ENCODE measurements at places on chromosomes 1 and 21.

DNA sequence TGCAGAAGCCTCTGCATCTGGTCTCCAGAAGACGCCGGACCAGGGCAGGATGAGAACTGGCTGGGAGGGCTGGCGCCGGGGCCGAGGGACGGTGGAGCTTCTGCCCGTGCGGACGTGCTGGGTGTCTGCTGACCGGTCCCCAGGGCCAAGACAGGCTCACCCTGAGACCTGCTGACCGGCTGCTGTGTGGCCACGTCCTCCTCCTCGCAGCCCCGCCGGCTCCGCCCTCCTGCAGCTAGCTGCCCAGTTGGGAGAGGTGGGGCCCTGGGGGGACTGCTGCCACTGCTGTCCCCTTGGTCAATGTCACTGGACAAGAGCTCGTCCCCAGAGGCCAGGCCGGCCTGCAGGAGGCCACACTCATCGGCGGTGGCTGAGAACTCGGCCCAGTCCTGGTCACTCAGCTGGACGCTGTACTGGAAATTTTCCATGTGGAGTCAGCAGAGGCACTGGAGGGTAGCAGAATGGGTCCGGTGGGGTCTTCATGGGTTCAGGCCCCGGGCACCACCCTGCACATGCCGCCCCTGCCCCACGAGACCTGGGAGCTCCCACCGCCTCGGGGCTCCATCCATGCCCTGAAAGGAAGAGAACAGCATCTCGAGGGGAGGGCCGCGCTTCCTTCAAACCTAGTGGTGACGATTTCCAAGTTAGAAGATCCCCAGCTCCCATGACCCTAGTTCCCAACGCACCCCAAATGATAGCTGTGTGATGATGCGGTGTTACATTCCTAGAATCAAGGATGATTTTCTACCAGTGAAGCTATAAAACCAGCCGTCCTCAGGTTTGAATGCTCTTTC is 1.1 kb downstream of the PERM1 start:
- no peak for DNase-seq

DNA sequence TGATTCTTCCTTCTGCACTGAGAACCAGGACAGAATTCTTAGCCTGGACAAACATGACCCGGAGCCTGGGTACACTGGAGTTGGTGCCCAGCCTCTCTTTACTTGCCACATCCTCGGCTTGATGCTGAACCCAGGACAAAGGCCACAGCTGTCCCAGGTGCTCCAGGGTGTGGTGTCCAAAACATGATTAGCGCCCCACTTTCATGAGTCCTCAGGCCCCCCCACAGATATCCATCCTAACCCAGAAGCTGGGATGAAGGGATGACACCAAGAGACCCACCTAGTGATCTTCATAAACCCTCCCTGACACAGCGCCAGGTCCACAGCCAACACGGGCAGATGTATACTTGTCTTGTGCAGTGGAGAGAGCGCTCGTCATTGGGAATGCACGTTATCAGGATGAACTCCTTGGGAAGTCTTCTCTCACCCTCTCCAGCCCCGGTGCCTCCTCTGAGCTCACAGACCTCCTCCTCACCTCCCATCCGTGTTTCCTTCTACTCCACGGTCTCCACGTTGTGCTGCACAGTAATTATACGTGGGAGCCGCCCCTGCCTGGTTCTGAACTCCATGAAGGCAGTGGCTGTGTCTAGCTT is 3.6 kb downstream of the ABCA4 start:
- no peak for DNase-seq

DNA sequence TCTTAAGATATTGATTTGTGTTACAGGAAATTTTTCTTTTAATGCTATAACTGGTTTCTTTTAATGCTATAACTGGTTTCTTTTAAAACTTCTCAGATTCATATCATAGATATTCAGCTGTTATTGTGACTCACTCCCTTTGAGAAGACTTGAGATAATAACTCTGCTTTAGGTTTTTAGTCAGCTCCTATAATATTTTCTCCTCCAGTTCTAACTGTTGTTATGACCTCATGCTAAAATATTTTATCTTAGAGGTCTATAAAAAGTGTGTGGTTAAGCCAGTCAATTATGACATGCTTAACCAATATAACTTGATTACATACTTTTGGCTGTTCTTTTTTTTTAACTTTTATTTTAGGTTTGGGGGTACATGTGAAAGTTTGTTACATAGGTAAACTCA is 280.2 kb downstream of the PTGER3 start:
- no peak for DNase-seq

GRCh38 chr1:150053926-150054325 is 13.7 kb upstream of the VPS45 start:
- DNase-seq: no peak

GRCh38 chr21:33657124-33657820 is 15.0 kb downstream of the ITSN1 start:
- no peak for DNase-seq

DNA sequence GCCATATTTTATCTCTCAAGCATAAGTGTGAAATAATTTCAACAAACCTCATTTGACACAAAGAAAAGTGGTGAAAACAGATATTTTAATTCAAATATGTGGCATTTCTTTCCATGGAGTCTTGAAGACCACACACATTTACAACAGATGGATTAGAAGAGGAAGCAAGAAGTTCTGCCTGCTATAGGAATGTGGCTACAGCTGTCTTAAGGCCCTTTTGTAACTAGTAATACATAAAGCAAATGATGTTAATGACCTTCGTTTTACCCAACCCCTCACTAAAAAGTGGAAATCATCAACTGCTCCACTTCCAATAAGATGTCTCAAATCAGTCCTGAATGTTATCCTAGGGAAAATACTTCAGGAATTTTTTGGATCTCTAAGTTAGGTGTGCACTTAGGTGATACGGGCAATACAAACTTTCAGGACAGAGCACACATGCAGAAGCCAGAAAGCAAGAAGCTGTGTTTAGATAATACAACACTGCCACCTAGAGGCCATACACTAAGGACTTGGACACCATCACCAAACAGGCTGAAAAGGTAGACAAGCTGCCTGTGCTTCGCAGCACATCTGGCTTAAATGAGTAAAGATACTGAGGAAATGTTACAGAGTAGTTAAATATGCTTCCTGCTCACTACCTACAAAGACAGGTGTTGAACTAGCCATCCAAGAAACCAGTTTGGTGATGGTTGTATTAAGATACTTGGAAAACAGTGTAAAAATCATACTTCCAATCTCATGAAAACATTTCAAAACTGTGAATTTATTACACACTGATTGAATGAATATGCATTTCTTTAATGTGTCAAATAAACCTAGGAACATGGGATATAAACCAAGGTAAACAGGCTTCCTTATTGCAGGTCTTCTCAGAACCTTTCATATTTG is 24.4 kb downstream of the RRAGC start:
- DNase-seq: peak; percentile 100

DNA sequence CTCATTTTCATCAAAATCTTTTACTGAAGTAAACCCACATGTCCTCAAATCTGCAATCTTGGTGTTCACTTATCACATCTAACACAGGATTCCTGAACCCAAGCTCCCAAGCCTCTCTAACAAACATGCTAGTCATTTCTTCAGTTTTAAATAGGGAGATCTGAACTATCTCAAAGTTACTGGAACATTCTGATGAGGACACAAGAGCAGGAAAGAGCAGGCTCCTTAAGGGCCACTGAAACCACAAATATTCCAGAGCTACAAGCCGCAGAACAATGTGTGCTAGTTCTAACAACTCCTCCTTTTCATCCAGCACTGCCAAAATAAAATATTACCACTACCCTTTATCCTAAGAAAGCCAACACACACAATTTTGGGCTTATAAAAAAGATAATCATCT is 38.9 kb downstream of the WARS2 start:
- no peak for DNase-seq

DNA sequence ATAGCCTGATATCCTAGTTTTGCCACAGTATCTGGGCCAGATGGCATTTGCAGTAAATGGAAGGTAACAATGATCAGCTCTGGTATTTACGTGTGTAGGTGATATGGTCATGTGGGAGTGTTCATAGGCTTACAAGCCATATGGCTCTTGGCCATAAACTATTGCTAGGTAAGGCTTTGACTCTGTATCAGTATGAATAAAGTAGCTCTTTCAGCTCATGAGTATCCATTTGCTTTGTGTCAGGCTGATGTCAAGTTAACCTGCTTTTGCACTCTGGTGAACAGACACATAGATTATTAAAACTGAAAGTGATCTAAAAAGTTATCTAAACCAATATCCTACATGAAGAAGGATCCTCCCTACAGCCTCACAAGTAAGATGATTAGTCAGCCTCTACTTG is 69.0 kb downstream of the DDR2 start:
- no peak for DNase-seq

- DNase-seq: no peak
Measured at GRCh38 chr1:162292422-162292849, 84.2 kb downstream of the SPATA46 start.

DNA sequence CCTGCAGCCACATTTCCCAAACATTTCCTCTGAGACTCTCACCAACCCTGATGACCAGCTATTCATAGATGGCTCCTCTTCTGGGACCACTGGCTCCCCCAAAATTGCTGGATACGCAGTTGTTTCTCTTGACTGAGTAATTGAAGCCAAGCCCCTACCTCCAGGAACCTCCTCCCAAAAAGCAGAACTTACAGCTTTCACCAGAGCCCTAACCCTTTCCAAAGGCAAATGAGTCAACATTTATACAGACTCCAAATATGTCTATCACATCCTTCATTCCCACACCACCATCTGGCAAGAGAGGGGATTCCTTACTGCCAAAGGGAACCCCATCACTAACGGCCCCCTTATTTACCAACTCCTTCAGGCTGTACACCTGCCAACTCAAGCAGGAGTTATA is 20.3 kb upstream of the CA6 start:
- DNase-seq: no peak

- DNase-seq: no peak
Measured at GRCh38 chr1:85976516-85977205, 179.9 kb downstream of the COL24A1 start.

DNA sequence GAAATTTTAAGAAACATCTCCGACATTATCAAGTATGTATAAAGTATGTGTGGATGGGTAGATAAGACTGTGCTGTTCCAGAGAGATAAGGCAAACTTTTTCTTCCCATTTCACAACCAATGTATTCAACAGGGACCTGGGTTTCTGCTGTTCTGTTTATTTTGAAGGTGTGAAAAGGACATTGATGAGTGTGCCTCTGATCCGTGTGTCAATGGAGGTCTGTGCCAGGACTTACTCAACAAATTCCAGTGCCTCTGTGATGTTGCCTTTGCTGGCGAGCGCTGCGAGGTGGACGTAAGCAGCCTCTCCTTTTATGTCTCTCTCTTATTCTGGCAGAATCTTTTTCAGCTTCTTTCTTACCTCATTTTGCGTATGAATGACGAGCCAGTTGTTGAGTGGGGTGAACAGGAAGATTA is 174.0 kb downstream of the CRB1 start:
- no peak for DNase-seq

GRCh38 chr1:78722521-78722920 is 72.9 kb downstream of the IFI44 start:
- no peak for DNase-seq

- no peak for DNase-seq
Measured at GRCh38 chr1:94887603-94888171, 39.2 kb downstream of the CNN3 start.

DNA sequence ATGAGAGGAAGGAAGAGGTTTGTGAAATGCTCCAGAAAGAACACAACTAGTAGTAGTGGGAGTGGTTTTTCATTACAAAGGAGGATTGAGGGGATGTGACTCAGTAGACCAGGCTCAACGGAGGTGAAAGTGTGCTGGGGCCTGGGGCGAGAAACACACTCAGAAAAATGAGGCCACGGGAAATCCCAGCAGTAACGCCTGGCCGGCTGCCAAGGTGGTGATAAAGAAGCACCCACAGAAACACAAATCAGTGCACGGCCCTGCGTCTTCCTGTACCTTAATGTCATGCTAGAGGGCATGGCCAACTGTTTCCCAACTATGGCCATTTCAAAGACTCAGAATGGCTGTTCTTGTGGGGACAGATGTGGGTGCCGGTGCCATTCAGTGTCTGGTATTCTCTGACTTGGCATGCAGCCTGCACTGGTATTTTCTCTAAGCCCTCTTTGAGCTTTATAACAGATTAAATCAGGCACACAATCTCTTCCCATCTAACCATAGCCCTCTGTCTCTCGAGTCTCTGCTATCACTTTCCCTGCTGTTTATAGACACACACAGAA is 38.2 kb downstream of the URB2 start:
- DNase-seq: no peak

DNA sequence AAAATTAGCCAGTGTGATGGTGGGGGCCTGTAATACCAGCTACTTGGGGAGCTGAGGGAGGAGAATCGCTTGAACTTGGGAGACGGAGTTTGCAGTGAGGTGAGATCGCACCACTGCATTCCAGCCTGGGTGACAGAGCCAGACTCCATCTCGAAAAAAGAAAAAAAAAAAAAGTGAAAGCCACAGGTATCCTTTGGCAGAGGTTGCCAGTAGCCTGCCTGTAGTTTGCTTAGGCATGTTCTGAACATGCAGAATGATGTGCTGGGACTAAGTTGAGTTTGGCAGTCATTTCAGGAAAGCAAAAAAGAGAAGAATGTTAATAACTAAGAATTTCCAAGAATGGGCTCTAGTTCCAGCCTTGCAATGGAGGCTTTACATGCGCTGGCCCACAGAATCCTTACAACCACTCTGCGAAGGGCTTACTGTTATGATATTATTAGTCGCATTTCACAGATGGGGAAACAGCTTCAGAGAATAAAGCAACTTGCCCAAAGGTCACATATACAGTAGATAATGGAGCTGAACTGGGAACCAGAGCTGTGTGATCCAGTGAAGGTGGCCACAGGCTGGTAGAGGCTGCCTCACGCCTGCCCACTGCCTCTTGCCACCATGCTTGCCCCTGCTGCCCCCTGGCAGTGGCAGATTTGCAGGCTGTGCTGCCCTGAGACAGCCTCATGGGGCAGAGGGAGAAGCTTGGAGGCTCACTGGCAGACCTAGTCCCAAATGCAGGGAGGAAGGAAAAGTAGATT is 66.5 kb upstream of the LYST start:
- DNase-seq: no peak

DNA sequence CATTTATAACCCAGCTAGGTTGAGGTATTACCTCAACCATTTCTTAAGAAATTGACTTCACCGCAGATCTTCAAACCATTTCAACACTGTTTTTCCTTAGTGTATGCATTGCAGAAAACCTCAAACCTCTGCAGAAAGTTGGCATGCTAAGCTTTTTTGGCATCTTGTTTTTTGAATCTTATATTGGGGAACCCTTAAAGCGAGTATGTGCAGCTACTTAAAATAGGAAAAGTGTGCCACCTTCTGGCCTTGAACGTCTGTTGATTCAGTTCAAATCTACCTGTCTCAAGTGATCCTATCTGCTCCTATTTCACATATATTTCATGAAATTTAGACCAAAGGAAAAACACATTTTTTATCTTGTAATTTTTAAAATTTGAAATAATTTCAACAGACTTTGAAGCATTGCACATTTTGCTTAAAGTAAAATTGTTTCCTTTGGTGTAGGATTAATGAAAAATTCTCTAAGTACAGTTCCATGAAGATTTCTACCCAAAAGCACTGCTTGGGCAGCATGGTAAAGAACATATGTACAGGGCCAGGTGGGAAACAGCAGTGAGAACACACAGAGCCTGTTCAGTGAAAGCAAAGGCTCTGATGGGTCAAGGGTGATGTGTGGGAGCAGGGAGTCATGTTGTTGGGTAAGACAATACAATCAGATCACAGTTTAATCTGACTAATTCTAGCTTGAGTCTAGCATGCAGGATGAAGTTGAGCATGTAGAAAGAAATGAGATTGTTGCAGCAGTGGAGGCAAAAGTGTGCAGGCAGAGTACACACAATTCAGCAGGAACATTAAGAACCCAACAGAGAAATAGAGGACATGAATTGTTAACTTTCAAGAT is 17.2 kb downstream of the HENMT1 start:
- DNase-seq: peak; percentile 6
